GM23338 (cell line): ENCODE measurements at places on chromosomes 7 and 10. TPM values are rescaled to one million over a fixed set of nuclear protein-coding genes. Genes with fewer than 3 reads are reported as not detected.

DNA sequence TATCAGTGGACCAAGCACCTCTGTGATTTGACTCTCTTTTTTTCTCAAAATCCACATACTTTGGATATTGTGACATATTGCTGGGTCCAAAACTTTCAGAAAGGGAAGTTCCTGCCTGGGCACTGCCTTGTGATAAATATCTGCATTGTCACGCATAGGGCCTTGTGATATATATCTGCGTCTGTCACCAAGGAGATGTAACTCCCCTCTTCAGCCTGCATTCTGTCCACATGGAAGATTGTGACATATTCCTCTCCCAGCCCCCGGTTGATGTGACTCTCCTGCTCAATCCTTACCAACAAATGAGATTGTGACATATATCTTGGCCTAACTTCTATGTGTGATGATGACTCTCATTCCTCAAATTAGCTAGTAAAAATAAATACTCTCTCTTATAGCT is 25.4 kb upstream of the ZNF107 start:
- no peak overlapping the region for H3K4me3 ChIP-seq
- H3K27me3 ChIP-seq: no peaks in the 10 kb centered on the region
- no peak overlapping the region for H3K27ac ChIP-seq

- H3K36me3 ChIP-seq: no peaks in the 10 kb centered on the region
- H3K4me3 ChIP-seq: peak overlapping the region; percentile 21; the same call in 1 of the 2 replicates
- no peak overlapping the region for H3K27ac ChIP-seq
- H3K4me1 ChIP-seq: peaks cover 30% of the 10 kb centered on the region
- H3K27me3 ChIP-seq: no peaks in the 10 kb centered on the region
These were observed 204.0 kb downstream of the AHR start for GRCh38 chr7:17502213-17503060.

The SLC16A9 gene
- 6.0 and 6.5 TPM in 2 replicates for polyA plus RNA-seq

The IQUB gene
- polyA plus RNA-seq: 0.57 and 0.79 TPM in 2 replicates

GRCh38 chr10:78656417-78657162 is 412.2 kb upstream of the ZMIZ1 start:
- no peak overlapping the region for H3K27ac ChIP-seq
- DNase-seq: peak; percentile 3
- no peaks in the 10 kb centered on the region for H3K36me3 ChIP-seq
- no peaks in the 10 kb centered on the region for H3K27me3 ChIP-seq
- H3K4me3 ChIP-seq: no peak overlapping the region

The EPDR1 gene
- 3.6 and 4.4 TPM in 2 replicates for polyA plus RNA-seq
